ENCODE measurements at places on chromosomes 7 and 10.
A peak's percentile ranks its signal among the peaks of the same experiment; 100 is the strongest.

- no peak for DNase-seq
Observed at GRCh38 chr7:15012135-15012534, 109.6 kb upstream of the DGKB start.

- DNase-seq, result no peak
Observed at GRCh38 chr7:8117195-8117594, 144.8 kb downstream of the ICA1 start.

DNA sequence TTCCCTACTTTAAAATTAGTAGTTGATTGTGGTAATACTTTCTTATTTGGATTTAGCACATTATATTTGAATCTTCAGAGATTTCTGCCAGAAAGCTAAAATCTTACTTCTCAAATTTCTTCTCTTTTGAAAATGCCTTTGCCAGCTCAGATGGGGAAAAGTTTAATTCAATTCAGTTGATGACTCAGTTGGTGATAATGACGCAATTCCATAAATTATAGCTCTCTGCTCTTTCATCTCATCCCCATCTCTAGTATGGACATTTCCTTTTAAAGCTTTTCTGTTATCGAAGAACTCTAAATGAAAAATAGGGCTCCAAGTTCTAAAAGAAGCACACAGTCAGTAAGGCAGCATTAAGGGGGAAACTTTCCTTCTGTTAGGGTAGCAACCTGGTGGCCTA, 25.5 kb downstream of the RNLS start:
- DNase-seq, result no peak

DNA sequence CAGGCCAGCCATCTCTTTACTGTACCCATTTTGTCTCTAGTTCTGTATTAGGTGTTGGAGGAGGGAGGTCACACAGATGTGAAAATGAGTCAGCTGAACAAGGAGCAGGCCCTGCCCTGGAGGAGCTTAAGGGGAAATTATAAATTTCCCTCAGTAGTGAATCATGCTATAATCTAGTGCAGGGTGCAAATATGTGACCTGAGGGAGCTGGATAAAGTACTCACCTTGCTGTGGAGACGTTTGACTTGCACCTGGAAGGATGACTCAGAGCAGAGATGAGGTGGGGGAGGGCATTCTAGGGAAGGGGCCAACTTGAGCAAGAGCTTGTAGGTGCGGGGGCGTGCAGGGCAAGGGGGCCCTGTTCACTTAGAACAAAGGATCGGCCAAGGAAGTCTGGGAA, 610.6 kb downstream of the SDK1 start:
- no peak for DNase-seq

GRCh38 chr10:86946213-86947155, 10.9 kb downstream of the MMRN2 start:
- peak; percentile 37 for DNase-seq

GRCh38 chr7:156747718-156748117, 107.1 kb downstream of the RNF32 start:
- DNase-seq, result no peak

GRCh38 chr10:68756766-68757165, 35.7 kb downstream of the CCAR1 start:
- DNase-seq, result no peak

DNA sequence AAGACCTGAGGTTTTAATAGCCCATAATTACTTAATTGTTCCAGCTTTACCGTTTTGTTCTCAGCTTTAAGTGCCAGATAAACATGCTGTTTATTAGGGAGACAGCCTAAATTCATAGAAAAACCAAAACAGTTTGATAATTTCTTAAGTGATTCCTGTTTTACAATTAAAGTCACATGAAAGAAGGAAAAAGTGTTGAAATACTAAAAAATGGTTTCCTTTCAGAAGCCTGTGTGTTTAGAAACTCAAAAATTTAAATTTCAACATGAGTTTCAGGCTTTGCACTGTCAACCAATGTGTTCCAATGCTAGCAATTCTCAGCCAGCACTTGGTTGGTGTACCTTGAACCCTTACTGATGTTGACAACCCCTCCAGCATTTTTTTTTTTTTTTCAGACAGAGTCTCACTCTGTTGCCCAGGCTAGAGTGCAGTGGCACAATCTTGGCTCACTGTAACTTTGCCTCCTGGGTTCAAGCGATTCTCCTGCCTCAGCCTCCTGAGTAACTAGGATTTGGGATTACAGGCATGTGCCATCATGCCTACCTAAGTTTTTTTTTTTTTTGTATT, 135.3 kb downstream of the ICA1 start:
- no peak for DNase-seq

DNA sequence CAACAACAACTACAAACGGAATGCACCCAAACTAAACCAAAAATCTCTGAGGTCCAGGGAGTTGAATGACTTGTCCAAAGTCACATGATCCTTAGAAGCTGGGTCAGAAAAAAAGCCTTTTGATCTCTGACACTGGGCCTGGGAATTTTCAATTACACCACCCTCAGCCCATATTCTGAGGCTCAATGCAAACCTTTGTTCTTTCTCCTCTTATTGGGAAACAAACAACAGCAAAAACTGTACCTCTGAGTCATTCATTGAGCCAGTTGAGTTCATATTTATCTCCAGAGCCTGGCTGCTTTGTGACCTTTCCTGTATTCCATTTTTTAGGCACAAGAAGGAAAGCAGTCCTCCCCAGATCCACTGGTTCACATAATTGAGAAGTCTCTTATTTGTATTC, 51.2 kb upstream of the SORCS1 start:
- no peak for DNase-seq

GRCh38 chr7:101125989-101126650, 784 bp upstream of the SERPINE1 start:
- no peak for DNase-seq

GRCh38 chr10:91287276-91287675, 66.8 kb downstream of the PCGF5 start:
- DNase-seq, result no peak

DNA sequence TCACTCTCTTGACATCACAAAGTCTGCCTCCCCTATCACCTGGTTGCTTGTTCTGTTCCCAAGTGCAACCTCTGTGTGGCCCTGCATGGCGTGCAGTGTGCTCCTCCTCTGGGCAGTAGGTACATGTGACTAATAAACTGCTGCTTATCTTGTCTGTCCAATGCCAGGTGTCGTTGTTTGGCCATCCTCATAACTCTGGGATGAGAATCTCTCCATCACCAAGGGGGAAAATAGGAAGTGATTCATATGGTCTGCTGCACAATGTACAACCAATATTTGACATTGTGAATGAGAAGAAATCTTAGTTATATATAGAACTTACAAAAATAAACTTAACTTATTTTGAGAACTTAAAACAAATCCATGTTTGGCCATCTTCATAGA, 135.2 kb downstream of the INHBA start:
- DNase-seq, result no peak

DNA sequence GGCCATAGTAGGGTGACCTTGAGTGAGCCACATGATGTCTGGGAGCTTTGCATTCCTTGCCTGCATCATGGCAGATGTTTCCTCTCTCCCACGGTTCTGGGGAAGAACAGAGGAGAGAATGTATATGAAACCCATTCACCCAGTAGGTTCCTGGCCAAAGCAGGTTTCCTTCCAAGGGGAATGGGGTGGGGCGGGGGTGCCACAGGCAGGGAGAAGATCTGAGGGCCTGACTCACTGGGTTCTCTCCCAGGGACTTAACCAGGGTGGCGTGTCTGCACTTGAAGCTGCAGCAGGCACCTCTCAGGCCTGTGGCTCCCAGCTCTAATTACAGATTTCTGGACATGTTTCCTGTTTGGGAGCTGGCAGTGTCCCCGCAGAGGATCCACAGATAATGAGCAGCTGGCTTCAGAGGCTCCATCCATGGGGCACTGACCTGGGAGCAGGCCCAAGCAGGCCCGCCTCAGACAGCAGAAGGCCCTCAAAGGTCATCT, 50.2 kb upstream of the ZMIZ1 start:
- no peak for DNase-seq

GRCh38 chr10:89652806-89653370, 7.8 kb upstream of the PANK1 start:
- DNase-seq, result no peak

- DNase-seq, result no peak
Observed at GRCh38 chr7:157654350-157654749, 317.5 kb downstream of the DNAJB6 start.

GRCh38 chr7:75914169-75914654, 743 bp upstream of the POR start:
- no peak for DNase-seq

DNA sequence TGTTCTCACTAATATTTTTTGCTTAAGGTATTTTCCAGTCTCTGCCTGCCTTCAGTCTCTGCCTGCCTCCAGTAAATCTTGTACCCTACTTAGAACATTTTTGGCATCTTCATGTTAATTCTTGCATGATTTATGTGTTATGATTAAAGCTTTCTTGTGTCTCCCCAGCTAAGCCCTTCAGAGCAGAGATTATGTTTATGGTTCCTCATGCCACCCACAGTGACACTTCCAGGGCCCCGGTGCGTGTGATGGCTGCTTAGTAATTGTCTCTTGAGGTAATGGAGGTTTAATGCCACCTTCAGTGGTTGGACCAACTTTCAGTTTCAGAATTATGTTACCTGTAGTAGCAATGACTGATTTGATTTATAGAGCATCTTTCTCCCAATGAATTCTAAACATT, 70.6 kb upstream of the MET start:
- no peak for DNase-seq

GRCh38 chr7:155355176-155355575, 57.5 kb downstream of the INSIG1 start:
- no peak for DNase-seq

DNA sequence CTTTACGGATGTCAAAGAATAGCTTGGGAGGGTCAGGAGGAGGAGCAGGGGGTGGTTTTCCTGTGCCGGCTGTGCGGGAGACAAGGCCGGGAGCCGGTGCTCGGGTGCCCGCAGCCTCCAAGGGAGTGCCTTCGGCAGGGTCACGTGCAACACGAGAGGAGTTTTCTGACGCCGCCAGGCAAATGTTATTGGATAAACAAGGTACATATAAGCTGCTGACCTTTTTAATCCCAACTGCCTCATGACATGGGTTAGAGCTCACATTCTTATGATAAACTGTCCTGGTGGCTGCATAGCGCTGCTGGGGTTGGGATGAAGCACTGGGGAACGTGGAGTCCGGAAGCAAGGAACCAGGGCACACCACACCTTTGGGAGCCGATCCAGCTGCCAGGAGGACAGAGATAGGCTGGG, 124.8 kb upstream of the PDLIM1 start:
- DNase-seq, result no peak

DNA sequence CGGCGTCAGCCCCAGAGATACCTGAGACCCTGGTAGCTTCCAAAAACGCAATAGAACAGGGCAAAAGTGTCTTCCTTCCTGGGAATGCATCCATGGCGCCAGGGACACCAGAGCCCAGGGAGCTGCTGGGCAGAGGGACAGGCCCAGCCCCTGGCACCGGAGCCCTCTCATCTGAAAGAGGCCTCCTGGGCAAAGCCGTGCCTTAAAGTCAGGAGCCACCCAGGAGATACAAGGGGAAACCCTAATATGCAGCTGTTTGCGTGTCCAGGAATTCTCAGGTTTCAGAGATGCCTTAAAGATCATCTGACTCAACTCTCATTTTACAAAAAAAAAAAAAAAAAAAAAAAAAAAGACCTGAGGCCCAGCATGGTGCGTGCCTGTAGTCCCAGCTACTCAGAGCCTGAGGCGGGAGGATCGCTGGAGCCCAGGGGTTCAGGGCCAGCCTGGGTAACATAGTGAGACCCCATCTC, 28.0 kb downstream of the NUDT1 start:
- DNase-seq, result no peak

DNA sequence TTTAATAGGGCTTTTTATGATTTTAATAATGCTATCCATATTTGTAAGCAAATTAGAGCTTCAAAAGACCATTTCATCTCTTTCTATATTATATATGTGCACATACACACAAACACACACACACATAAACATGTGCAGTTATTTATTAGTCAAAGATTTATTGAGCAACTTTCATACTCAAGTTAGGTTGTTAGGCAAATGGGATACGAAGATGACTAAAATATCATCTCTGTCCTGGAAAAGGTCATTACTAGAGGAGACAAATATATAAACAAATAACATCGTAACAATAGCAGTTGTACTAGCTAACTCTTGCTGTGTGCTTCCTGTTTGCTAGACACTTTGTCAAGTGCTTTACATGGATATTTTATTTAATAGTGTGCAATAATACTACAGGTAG, 307.9 kb downstream of the SNX13 start:
- no peak for DNase-seq

- DNase-seq, result no peak
Observed at GRCh38 chr7:102313997-102314780, 27.5 kb downstream of the SH2B2 start.

GRCh38 chr10:98376485-98376884, 38.5 kb downstream of the PYROXD2 start:
- no peak for DNase-seq

GRCh38 chr7:32890010-32890792, 1.4 kb downstream of the KBTBD2 start:
- no peak for DNase-seq

- DNase-seq, result no peak
Observed at GRCh38 chr10:59595593-59595992, 114.1 kb downstream of the SLC16A9 start.

GRCh38 chr7:123580406-123581161, 21.0 kb upstream of the ASB15 start:
- no peak for DNase-seq

DNA sequence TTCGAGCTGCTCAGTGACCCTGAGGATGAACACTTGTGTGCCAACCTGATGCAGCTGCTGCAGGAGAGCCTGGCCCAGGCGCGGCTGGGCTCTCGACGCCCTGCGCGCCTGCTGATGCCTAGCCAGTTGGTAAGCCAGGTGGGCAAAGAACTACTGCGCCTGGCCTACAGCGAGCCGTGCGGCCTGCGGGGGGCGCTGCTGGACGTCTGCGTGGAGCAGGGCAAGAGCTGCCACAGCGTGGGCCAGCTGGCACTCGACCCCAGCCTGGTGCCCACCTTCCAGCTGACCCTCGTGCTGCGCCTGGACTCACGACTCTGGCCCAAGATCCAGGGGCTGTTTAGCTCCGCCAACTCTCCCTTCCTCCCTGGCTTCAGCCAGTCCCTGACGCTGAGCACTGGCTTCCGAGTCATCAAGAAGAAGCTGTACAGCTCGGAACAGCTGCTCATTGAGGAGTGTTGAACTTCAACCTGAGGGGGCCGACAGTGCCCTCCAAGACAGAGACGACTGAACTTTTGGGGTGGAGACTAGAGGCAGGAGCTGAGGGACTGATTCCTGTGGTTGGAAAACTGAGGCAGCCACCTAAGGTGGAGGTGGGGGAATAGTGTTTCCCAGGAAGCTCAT, 1.1 kb downstream of the DDIT4 start:
- peak; percentile 91 for DNase-seq

- no peak for DNase-seq
Observed at GRCh38 chr10:7484456-7485243, 73.8 kb upstream of the SFMBT2 start.

DNA sequence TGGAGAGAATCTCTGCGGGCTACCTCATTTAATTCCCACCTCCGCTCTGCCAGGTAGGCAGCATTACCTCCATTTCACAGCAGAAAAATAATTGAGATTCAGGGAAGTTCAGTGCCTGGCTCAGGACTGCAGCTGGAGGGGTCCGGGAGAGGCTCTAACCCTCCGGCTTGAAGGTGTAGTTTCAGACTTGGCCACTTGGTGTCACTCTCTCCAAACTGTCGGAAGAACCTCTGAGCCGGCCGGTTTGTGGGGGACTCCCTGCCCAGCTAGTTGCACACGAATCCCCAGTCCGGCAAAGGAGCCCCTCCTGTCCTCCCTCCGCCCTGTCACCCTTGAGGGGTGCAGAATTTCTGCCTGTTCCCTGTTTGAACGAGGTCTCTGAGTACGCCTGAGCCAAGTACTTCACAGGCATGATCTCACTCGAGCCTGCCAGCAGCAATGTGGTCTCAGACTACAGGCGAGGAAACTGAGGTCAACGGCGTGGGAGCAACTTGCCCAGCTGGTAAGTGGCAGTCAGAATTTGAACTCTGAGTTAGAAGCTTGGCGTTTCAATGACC, 144.7 kb upstream of the ZNF716 start:
- no peak for DNase-seq

Data from activated CD8-positive, alpha-beta memory T cell treated with anti-CD3 and anti-CD28 coated beads for 24 hours (primary cell).